ENCODE measurements at places on chromosomes 1 and 21.

GRCh38 chr1:174874331-174875053 lies 125.3 kb upstream of the CACYBP start:
- peak; percentile 4 for DNase-seq

- DNase-seq: peak; percentile 94
These were observed 2.9 kb upstream of the ARID1A start for GRCh38 chr1:26692793-26693490.

- no peak for DNase-seq
These were observed 23.8 kb upstream of the RSPO1 start for GRCh38 chr1:37658486-37658885.

DNA sequence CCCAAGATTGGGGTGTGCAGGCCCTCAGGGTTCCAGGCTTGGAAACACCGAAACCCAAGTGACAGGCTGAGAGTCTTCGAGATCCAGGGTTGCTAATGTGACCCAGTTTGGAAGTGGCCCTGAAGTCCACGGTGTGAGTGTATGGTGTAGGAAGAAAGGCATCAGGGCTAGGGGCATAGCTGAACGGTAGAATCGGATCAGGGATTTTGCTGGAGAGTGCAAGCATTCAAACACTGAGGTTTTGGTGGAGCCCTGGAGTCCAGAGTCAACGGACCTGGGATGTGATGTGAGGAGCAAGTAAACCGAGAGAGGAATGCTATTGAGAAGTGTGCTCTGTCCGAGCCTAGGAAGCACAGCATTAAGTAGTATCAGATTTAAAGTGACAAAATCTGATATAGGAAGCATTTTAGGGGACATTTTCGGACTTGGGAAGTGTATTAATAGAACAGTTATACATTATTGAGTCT lies 958 bp downstream of the NFYC start:
- no peak for DNase-seq

DNA sequence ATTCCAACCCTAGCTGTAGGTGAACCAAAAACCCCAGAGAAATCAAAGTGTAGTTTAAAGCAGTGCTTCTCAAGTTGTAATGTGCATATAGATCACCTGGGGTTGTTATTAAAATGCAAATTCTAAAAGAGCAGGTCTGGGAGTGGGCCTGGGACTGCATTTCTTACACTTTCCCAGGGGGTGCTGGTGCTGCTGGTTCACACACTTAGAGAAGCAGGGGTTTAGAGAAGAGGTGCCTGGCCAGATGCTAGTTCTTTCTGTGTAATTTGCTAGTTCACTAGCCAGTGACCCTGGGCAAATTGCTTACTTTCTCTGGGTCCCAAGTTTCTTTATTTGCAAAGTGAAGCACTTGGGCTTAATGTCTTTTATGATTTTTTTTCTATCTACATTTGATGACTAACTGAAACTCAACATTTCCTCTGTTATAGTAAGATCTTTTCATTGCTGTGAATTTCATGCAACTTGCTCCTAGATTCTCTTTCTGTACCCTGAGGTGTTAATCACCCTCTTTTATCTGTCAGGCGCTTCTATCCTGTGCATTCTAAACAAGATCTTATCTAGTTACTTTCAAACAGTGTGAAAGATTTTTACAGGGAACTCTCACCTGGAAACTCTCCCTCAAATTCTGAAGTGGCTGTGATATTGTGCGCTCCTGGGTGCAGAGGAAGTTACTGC lies 141.9 kb upstream of the UBE2U start:
- DNase-seq: no peak

DNA sequence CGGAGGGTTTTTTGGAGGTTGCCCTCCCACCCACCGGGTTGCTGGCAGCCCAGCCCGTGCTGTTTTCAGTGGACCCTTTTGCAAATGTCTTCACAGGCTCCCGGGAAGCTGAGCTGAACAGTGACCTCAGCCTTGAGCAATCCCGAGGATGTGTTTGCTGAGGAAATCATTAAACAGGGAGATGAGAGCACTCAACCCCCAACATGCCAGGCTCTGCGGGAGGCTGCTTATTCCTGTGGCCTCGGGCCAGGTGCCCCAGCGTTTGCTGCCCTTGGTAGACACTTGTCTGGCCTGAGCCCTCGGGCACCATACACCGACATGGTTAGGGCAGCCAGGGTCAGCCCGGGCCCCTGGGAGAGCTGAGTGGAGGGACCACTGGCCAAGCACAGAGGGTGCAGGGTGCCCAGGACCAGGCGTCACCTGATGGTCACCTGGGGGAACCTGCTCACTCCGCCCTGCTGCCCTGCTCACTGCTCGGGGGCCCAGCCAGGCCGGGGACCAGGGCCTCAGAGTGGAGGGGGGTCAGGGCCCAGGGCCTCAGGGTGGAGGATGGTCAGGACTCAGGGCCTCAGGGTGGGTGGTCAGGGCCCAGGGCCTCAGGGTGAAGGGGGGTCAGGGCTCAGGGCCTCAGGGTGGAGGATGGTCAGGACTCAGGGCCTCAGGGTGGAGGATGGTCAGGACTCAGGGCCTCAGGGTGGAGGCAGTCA lies 42.5 kb upstream of the POFUT2 start:
- no peak for DNase-seq

DNA sequence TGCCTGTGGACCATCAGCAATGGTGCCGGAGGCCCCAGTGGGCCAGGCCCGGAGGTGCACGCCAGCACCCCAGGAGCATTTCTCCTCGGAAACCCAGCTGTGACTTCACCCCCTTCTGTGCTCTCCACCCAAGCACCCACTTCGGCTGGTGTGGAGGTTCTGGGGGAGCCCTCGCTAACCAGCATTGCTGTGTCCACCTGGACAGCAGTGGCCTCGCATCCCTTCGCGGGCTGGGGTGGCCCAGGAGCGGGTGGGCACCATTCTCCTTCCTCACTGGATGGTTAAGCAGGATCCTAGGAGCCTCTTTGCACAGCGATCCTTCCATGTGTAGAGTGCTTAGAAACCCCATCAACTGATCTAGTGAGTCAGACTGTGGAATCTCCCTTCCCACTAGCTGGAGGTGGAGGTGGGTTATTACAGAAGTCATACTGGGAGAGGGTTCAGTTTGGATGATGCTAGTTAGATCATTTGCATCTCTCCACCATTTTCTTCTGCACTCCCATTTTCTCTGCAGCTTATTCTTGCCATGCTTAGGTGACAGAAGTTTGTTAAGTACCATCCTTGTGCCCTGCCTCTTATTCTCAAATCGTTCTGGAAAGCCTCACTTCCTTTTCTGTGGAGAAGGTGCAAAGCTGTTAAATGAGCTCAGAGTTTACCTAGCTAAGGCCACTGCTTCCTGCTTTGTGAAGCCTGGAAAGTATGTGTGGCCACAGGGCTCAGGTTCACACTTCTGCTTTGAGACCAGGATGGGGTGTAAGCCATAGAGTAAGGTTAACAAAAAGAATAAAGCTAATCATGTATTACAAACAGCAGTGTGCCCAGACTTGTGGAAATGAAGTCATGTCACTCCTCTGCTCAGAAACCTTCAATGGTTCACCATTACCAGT lies 32.3 kb downstream of the TBX19 start:
- DNase-seq: no peak

DNA sequence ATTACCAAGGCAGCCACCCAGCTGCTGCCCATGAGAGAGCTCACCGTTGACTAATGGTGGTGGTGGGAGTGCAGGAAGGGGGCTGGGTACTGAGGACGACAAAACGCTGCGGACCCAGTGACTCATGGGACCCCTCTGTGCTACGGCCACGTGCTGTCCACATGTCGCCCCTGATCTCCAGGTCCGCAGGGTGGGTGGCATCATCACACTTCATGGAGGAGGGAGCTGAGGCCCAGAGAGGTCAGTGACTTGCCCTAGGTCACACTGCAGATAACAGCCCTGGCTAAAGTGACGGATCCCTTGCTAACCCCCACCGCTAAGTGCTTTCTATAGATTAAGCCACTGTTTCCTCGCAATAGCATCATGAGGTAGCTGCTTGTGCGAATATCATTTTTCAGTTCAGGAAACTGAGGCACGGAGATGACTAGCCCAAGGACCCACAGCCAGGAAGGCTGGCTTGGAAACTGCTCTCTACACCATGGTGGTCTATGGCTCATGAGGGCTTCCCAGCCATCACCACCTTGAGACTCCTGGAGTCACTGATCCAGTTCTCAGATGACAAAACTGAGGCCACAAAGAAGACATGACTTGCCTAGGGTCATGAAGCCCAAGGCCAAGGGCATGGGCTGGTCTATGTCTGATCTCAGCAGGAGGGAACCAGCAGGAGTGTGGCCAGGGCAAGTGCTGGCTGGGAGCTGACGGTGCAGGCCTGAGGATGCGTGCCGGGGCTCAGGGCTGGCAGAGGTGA lies 12.6 kb downstream of the RUNX3 start:
- DNase-seq: no peak

DNA sequence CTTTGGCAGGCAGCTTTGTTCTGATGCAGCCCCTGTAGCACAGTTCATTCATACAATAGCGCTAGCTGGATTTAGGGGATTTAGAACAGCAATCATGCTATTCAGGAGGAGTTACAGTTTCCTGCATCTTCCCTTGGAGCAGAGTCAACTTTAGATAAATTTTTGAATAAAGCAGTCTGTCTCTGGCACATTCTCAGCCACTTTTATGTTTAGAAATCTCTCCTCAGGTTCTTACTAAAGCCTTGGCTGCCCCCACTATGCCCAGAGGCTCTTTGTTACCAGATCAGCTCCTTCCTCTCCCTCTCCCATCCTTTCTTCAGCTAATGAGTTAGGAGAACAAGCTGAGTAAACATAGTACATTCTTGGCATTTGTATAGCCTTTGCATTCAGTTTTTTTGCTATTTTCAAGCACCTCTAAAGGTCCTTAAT lies 17.0 kb upstream of the PIGC start:
- DNase-seq: no peak

- DNase-seq: no peak
These were observed 5.9 kb downstream of the LYST start for GRCh38 chr1:235860829-235861228.

DNA sequence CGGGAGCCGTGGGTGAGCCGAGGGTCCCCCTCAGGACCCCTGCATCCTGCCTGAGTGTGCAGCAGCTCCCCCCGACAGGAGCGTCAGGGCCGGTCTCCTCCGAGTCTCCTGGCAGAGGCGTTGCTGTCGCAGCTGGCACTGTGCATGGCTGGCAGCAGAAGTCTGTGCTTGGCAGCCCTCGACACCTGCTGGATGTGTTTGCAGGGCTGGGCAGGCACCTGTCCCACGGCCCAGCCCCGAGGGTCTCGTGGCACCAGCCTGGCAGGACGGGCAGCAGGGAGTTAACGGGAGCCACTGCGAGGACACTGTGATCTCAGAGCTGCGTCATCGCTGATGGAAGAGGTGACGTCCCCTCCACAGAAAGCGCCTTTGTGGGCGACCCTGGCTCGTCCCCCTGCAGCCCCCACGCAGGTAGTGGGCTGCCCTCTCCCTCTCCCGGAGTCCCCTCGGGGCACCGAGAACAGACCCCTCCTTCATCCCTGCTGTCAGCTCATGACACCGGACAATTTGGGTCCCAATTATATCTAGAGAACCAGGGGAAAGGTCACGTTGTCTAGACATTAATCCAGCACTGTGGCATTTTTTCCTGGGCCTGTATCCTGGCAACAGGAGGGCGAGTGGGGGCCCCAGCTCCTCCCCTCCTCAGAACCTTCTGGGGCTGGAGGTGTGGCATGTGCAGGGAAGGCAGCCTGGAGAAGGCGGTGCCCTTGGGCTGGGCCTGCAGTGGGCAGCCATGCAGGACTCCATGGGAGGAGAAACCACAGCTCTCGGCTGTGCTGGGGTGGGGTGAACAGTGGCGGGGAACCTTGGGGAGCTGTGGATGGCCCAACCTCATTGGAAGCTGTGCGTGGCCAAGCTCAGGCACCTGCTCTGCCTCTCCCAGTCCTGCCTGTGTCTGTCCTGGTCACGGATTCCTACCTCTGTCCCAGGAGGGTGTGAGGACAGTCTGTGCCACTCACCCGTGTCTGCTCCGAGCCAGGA lies 15.4 kb downstream of the COL18A1 start:
- no peak for DNase-seq

Data from CD4-positive, alpha-beta T cell treated with Interleukin-17A for 1 hour (primary cell).